ENCODE measurements at places on chromosomes 3 and 15.

DNA sequence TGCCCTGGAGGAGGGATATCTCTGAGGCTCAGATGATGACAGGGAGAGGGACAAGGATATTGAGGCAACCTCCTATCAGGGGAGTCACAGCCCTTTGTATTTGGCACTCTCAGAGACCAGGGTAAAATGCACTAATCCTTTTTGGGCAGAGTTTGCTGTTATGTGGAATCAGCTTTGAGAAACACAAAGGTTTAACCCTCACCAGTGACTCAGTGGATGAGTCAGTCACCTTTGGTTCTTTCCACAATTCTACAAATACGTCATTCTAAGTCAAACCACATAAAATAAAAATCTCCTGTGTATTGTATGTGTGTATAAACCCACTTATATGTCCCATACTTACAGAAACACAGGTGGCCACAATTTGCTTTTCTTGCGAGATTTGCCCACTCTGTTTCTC, 5.1 kb downstream of the LSAMP start:
- DNase-seq = no peak

- peak; percentile 16 for DNase-seq
Observed at GRCh38 chr3:131151-131888, 65.2 kb upstream of the CHL1 start.

GRCh38 chr3:180871901-180872300, 40.6 kb upstream of the FXR1 start:
- DNase-seq = no peak

DNA sequence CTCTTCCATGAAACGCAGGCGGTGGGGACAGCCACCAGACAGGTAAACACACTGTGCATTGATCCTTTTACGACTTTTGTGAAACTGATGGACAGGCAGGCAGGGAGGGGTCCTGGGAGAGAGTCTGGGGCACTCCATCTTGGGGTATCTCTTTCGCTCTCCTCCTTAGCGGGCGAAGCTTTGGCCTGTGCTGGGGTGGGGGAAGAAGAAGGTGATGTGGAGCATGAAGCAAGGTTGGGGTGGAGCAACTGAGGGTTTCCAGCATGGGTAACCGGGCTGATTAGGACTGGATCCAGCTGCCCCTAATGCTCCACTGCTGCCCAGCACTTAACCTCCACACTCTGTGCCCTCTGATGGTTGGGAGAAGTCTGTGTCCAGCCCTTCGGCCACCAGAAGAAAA, 25.6 kb downstream of the MUC20 start:
- DNase-seq = no peak

- DNase-seq = peak; percentile 27
Observed at GRCh38 chr3:128133273-128133883, 9.8 kb upstream of the RUVBL1 start.

GRCh38 chr3:127072971-127073783, 90.3 kb downstream of the PLXNA1 start:
- DNase-seq = no peak

DNA sequence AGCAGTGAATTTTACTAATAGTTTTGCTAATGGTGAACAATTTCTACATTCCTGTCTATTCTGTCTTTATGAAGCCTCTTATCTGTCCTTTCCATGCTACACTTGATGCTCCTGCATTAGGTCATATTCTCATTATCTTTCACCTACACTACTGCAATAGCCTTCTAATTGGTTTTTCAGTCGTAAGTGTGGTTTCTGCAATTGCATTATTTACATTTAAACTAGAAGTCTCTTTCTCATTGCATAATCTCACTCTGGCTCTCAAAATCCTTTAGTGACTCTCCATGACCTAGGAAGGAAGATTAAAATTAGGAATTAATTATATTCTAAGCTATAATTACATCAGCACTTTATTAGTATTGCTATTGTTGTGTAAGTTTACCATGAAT, 686.5 kb downstream of the IGSF11 start:
- no peak for DNase-seq

- DNase-seq = no peak
Observed at GRCh38 chr3:117696851-117697407, 987.4 kb downstream of the TUSC7 start.

DNA sequence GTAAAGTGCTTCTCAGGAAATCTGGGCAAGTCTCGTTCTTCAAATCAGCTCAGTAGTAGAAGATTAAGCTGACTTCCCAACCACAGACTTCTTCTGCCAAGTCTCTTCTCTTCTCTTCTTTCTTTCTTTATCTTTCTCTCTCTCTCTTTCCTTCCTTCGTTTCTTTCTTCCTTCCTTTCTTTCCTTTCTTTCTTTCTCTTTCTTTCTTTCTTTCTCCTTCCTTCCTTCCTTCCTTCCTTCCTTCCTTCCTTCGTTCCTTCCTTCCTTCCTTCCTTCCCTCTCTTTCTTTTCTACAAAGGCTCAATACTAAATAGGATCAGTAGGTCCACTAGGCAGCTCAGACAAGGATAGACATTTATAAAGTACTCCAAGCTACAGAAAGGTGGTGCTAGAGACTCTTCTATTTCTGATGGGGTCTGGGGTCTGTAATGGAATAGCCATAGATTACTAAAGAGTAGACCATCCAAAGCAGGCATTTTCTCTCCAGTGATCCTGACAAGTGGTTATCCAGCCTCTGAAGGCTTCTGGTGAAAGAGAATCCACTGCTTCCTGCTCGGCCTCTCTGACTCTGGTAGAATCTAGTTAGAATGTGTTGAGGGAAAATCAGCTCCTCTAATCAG, 100.8 kb downstream of the TPRG1 start:
- no peak for DNase-seq

- DNase-seq = no peak
Observed at GRCh38 chr15:29670998-29671981, 151.0 kb downstream of the TJP1 start.

- DNase-seq = no peak
Observed at GRCh38 chr3:188021041-188021440, 132.9 kb upstream of the LPP start.

DNA sequence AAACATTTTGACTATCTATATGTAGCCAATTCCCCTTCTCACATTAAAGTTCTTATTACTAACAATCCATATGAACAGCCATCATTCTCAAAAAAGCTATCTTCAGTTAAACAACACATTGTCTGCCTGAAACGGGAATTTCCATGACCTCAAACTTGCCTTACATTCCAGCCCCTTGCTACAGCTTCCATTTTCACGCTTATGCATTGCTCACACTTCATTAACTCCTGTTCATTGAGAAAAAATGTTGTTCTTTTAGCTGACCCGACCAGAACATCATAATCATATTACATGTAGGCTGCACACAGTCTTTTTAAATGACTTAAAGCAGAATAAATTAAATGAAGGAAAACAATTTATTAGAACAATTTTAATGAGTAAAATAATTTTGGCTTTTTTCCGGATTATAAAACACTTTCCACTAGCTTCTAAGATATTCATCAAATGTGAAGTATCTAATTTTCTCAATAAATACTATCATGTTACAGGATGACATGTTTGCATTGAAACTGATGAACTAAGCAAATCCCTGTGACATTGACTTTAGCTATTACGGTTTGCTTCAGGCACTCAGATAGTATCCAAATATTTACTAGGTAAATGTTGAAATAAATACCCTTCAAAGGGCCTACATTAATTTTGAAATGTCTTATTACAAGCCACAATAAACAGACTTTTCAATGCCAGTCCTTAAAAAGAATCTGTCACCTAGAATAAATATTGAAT, 49.9 kb downstream of the P3H2 start:
- DNase-seq = no peak

- DNase-seq = no peak
Observed at GRCh38 chr3:164806188-164806587, 272.1 kb downstream of the SI start.

DNA sequence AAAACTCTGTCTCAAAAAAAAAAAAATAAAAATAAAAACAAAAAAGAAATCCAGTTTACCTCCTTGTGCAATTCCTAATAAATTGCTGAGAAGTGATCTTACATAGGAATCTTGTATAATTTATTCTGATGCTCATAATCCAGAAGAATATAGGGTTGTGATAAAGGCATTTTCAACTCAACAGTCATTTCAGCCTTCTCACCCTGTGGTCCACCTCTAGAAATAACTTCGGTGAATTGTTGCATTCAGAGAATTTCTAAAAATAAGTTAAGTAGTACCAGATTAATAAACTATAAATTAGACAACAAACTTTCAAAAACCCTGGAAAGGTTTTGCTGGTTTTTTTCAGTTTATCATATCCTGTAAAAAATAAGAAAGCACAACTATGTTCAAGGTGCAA, 20.2 kb downstream of the RAF1 start:
- DNase-seq = no peak

DNA sequence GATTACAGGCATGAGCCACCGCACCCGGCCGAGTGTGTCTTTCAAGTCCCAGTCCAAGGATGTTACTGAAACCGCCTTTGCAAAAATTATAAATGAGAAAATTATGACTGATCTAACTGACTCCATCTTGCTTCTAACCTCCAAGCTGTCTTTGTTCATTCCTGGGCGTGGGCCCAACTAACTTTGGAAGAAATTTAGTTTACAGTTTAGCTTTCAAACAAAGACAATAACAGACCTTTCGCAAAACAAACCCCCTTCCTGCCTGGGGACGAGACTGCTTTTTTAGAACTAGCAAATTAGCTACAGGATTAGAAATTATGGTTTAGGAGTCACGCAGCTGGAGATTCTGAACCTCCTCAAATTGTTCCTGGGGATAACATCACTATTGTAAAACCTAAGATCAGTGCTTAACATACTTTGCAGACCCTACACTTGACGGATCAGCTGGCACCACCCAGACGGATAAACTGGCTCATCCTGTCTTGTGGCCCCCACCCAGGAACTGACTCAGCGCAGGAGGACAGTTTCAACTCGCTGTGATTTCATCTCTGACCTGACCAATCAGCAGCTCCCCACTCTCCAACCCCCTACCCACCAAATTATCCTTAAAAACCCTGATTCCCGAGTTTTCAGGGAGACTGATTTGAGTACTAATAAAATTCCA, 23.8 kb downstream of the NANOGP8 start:
- no peak for DNase-seq

DNA sequence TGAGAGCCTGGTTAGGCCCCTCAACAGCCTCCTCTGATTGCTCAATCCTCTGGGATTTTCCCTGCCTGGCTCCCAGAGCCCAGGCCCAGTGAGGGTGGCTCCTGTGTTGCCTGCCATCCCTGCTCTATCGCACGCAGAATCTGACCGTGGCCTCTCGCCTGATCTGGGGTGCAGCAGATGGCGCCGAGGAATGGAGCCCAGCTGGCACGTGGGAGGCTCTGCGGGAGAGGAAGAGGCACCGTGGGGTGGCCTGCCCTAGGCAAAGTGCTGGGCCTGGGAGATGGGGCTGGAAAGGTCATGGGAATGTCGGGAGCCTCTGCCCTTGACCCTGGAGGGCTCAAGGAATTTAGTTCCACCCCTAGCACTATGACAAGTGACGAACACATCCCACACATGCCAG, 10.3 kb downstream of the SV2B start:
- DNase-seq = no peak

GRCh38 chr3:177914224-177914623, 622.0 kb upstream of the KCNMB2 start:
- DNase-seq = no peak

GRCh38 chr3:138862924-138863775, 28.4 kb upstream of the PIK3CB start:
- DNase-seq = peak; percentile 15
